ENCODE measurements at places on chromosomes 3 and 15.
A peak's percentile ranks its signal among the peaks of the same experiment; 100 is the strongest.

DNA sequence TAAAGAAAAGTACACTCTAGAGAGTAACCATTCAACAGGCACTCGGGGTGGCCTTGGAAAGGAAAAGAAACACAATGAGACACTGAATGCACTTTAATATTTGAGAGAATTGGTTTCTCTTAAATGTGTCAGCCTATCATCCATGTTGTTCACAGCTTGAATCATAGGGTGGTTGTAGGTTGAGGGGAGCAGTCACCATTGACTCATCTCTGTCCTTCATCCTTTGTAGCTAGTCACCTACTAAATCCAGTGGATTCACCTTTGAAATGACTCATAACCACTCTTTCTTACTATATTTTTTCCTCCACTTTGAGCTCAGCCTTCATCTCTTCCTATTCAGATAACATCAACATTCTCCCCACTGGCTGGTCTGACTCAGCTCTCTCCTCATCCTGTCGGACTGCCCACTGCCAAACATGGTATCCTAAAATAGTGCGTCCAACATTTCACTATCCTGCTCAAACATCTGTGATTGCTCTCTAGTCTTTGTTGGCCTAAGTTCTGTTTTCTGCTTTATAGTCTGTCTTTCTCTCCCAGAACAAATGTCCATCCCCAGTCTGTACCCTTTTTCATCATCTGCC, 182.7 kb upstream of the GADL1 start:
- peak; percentile 94 for DNase-seq

DNA sequence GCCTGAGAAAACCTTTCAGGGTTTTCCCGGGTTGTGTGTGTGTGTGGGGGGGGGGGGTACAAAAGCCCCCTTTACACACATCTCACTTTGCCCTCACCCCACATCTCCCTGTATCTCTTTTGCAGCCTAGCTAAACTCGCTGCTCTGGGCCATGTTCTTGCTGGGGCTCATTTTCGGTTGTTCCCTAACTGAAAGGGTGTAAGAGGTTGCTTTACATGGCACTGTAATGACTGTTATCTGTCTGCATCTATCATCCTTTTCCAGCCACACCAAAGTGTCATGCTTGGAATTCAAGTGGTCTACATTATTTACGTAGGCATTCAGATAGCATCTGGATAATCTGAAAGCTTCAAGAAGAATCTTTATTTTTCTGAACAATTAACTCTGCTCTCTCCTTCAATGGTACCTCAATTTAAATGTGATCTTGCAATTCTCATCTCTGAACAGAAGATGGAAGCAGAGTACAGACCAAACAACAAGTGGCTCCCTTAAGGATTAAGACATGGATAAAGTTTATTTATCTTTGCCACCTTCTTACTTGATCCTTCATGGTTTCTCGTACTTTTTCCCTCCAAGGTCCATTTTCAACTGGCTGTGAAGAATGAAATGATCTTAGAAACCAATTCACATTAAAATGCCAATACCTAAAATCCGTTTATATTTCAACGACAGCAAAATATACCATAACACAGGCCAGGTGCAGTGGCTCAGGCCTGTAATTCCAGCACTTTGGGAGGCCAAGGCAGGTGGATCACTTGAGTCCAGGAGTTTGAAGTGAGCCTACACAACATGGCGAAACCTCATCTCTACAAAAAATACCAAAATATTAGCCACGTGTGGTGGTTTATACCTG, 34.9 kb downstream of the DCLK3 start:
- peak; percentile 55 for DNase-seq

- DNase-seq: no peak
Measured at GRCh38 chr3:131900891-131901290, 133.9 kb downstream of the CPNE4 start.

DNA sequence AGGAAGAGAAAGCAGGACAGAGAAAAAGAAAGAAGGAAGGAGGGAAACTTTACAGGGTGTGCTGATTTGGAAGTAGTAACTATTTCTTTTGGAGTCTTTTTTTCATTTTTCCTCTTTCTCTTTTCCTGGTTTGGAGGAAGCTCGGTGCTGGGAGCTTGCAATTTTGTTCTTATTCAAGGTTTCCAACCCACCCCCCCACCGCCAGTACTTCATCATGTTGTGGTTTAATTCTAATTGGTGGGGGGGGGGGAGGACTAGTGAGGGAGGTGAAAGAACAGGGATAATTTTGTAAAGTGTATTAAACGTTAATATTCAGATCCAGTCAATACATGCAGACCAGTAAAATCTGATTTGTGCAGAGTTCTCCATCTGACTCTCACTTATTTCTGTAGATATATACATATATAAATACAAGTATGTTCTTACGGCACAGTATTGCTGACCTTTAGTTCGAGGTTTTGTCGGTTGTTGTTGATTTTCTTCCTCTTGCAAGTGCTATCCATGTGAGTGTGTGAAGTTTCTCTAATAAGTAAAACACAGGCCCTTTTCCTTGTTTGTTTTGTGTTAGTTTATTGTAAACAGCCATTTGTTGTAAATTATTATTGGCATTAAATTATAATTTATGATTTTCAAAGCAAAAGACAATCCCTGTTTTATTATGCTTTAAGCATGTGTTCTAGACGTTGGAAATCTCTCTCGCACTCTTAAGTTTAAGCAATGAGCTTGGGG, 9.3 kb downstream of the NR2F2 start:
- no peak for DNase-seq

DNA sequence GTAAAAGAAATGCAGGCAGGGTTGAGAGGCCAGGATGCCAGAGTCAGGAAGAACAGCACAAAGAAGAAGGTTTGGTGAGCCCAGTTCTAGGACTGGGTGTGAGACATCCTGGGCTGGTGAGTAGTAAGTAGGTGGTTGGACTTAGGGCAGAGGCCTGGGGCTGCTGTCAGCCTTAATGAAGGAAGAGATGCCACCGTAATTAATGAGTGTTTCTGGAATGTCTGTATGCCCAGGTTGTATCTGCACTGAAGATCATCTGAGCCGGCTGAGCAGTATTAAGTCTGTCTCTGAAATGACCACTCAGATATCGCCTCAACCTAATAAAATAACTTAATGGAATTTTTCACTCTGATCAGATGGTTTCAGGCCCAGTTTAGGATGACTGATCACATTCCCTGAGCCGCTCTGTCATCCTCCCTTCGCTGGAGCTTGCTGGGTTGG, 532.9 kb upstream of the IL12A start:
- peak; percentile 19 for DNase-seq

GRCh38 chr3:159488602-159489001, 500.0 kb upstream of the IL12A start:
- no peak for DNase-seq

DNA sequence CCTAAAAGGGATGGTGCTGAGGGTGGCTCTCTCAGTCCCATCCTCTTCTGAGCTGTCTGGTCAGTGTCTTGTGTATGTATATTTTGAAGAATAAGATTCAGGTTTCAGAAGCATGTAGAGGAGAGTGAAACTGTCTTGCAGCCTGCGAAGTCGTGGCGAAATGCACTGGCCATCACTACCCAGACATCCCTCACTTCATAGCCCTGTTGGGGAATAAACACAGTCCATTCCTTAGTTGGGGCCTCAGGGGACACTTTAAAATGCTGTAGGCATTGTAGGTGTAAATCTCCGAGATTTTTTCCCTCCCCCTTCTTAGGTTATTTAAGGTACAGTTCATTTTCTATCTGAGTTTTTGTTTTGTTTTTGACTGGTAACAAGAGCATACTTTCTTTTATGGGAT, 93.8 kb downstream of the DNASE1L3 start:
- DNase-seq: no peak

DNA sequence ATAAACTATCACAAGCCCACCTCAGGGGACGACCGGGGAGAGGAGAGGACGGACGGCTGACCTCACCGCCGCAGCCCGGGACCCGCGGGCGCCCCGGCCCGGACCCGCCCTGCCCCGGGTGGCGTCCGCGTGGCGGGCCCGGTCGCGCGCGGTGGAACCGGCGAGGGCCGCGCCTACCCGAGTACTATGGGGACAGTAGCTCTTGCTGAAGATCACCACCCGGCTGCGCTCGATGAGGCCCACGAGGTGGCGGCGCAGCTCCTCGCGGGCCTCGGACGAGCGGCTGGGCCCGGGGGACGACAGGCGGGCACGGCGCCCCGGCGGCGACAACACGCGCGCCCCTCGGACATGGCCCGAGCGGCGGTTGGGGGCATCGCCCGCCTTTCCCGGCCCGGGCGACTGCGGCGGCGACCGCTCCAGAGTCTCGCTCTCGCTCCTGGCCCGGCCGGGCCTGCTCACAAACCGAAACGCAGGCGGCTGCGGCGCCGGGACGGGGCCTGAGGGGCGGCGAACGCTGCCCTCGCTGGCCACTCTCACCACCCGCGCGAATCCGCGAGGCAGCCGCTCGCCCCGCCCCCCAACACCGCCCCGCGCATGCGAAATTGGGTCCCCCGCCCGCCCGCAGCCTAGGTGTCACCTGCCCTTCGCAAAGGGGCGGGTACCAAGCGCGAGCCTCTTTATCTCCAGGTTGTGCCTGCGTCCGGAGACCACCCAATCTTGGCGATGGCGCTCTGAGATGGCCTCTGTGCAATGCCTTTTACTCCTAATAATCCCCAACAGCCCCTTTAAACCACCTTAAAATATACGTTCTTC, at the start of gene TXNRD3:
Gene TXNRD3, minus strand, starts transcription at position 554 of the 813 bp plus-strand sequence.
- DNase-seq: peak; percentile 58

DNA sequence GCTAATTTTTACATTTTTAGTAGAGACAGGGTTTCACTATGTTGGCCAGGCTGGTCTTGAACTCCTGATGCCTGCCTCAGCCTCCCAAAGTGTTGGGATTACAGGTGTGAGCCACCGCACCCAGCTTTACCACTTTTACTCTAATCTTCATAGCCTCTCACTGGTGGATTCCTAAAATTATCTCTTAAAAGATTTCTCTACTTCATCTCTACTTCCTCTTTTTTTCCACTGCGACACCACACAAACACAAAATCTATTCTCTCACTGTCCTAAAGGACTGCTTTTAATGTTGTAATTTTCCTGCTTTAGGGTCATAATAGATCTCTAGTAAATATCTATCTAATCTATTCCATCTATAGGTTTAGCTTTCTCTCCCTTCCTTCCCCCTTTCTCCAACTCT, 34.0 kb upstream of the TBL1XR1 start:
- no peak for DNase-seq

DNA sequence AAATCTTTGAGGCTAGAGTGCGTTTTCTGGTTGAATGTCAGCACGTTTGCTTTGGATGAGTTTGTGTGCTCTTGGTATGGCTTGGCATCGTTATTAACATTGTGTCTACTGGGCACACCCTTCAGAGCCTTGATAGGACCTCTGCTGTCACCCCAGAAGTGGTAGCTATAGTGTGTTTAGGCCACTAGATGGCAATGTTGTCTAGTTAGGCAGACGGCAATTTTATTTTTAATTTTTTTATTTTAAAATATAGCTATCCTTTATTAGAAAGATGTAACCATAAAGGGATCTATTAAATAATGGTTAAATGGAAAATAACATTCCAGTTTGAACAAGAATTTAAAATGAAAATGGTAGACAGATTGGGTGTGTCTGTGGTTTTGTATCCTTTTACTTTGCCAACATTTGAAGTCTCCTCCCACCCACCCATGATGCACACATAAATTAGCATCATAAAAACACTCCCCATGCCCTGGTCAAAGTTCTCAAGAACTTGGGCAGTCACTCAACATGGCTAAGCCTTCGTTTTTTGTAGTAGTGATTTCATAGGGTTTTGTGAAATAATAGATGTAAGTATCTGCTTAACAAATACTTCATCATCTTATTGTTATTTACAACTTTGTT, 200.7 kb downstream of the KCNH8 start:
- DNase-seq: no peak

DNA sequence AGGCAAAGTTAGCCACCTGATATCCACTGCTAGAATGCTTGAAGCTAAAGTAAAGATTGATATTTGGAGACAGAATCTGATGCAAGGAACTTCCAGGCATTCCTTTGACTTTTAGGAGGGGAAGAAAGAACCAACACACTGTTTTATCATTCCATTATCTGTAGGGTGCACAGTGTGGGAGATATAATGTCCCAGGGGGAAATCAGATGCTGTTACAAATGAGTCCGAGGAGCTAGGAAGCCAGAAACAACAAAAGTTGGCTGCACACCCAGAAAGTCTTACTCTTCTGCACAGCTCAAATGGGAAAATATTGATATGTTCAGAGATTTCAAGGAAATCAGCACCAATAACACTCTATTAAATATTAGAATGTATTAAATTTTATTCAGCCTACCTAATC, 113.6 kb upstream of the ROBO1 start:
- no peak for DNase-seq

DNA sequence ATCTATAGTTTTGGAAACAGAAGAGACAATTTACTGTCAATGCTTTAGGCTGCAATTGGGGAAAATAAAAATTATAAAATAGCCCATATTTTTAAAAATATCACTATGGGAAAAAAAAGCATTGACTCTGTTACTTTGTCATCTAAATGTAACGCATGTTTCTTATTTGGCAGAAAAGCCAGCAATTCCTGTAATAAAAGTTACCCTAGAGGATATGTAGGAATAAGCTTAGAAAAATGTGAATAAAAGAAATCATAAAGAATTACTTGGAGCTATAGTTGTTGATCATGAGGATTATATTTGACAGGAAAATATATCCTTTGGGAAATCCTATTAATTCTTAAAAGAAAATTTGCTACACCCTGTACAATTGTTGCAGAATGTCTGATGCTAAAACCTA, 515.4 kb upstream of the IL12A start:
- no peak for DNase-seq

DNA sequence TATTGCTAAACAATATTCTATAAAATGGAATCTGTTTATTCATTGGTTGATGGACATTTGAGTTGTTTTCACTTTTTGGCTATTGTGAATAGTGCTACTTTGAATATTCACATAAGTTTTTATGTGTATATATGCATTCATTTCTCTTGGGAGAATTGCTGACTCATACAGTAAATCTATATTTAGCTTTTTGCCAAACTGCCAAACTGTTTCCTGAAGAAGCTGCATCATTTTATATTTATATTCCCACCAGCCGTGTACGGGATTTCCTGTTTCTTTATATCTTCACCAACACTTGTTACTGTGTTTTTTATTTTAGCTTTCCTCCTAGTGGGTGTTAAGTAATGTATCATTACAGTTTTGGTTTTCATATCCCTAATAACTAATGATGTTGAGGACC, 12.5 kb upstream of the TCAIM start:
- peak; percentile 20 for DNase-seq

- no peak for DNase-seq
Measured at GRCh38 chr15:68305420-68305871, 27.9 kb downstream of the FEM1B start.

DNA sequence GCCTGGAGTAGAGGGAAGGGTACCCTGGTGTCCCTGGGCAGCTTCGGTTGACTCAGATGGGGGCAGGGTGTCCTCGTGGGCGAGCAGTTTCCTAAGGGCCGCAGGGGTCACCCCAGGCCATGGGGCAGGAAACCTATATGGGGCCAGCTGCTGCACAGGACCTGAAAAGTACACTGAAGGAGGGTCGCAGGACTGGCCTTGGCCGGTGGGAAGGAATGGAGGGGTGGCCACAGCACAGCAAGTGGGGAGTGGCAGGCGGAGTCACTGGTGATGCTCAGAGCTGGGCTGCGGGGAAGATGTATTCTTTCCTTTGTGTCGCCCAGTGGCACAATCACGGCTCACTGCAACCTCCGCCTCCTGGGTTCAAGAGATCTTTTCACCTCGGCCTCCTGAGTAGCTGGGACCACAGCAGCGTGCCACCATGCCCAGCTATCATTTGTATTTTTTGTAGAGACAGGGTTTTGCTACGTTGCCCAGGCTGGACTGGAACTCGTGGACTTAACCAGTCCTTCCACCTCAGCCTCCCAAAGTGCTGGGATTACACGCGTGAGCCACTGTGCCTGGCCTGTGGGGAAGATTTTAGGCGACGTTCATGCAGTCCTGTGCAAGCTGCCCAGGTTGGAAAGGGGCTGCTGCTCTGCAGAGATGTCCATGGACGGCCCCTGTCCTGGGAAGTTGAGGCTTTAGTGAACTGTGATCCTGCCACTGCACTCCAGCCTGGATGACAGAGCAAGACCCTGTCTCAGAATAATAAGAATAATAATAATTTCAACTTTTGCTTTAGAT, 57.2 kb downstream of the EFCAB12 start:
- DNase-seq: no peak
